ENCODE measurements at places on chromosomes 16 and 17.
A peak's percentile ranks its signal among the peaks of the same experiment; 100 is the strongest.

GRCh38 chr17:27486741-27487140 is 30.5 kb downstream of the KSR1 start:
- DNase-seq = no peak

DNA sequence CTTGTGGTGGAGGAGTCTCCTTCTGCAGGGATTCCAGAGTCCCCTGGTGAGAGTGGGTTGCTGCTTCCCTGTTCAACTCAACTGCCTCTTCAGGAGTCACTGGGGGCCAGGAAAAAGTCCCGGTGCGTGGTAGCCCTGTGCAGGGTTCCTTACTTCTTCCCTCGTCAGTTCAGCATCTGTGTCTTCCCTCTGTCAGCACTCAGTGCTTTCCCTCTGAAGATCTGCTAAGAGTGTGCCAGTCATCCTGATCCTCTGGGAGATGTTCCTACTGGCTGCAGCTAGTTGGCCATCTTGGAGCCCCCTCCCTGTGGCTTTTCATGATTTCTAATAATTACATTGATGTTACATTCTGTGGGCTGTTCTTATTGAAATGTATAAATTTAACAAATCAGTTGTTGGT is 36.5 kb downstream of the NF1 start:
- no peak for DNase-seq

DNA sequence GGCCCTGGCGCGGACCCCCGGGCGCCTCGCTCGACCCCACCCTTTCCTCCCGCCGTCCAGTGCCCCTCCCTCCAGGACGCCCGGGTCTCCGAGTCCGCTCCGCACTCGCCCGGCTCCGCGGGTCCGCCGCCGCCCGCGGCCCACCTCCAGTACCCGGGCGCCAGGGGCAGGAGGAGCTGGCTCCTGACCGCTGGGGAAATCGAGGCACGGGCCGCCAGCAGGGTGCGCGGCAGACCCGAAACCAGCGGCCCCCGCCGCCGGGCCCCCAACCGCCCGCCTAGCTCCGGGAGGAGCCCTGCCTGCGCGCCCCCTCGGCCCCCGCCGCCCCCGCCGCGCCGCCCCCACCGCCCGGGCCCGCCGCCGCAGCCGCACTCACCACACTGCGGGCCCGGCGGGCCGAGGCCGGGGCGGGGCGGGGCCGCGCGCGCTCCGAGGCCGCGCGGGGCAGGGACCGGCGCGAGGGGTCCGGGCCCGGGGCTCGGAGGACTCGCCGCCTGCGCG is 333 bp downstream of the MAFG start:
- no peak for DNase-seq

DNA sequence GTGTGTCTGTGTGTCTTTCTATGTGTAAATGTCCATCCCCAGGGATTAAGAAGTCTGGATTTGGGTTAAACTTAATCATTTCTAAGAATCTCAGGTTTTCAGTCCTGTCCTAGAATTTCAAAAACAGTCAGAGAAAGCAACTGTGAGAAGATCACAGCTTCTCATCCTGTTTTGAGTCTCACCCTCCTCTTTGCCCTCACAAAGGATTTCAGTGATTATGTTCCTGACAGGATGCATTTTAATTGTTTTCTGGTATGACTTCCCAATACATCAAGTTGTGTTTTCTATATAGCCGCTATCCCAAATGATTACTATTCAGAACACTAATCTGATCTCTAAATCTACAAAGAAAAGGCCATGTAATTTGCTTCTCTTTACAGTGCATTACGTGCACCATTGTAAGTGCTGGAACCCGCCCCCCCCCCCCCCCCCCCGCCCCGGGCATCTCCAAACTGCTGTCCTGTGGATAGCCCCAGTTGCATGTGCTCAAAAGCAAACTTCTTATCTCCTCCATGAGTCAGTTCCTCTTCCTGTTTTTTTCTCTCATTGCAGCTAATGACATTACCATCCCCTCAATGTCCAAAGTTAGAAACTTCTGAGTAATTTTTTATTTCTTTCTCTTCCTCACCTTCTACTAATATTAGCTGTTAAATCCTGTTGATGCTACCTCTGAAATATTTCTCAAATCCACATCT is 73.9 kb downstream of the CDH13 start:
- DNase-seq = no peak

GRCh38 chr17:17609121-17609520 is 17.6 kb upstream of the PEMT start:
- no peak for DNase-seq

GRCh38 chr16:50282010-50282538 is 15.7 kb downstream of the ADCY7 start:
- no peak for DNase-seq

DNA sequence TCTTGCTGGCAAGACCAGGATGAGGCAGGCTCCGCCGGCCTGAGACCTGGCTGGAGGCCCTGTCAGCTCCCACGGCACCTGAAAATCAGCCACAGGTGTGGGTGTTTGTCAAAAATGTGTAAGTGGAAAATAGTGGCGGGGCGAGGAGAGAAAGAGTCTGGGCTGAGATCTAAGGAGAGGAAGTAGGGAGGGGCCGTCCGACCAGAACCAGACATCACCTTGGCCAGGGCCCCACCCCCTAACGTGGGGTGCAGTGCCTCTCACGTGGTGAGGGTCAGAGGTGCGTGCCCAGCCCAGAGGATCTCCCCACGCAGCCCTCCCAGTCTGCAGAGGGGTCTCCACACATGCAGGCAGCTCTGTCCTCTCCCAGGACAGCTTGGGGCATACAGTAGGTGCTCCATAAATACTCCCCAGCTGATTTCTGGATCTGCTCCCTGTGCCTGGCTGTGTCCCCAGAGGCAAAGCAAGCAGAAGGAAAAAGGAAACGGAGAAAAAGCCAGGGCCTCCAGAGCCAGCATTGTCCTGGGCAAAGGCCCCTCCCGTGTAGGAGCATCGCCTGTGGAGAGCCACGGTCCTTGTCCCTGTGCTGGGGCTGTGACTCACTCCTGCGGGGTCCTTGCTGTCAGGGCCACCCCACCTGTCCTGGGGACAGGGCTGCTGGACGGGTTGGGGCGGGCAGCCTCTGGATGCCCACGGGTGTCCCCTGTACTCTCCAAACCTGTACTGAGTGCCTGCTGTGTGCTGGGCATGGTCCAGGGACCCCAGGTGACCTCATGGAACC is 16.7 kb downstream of the ZFPM1 start:
- no peak for DNase-seq

DNA sequence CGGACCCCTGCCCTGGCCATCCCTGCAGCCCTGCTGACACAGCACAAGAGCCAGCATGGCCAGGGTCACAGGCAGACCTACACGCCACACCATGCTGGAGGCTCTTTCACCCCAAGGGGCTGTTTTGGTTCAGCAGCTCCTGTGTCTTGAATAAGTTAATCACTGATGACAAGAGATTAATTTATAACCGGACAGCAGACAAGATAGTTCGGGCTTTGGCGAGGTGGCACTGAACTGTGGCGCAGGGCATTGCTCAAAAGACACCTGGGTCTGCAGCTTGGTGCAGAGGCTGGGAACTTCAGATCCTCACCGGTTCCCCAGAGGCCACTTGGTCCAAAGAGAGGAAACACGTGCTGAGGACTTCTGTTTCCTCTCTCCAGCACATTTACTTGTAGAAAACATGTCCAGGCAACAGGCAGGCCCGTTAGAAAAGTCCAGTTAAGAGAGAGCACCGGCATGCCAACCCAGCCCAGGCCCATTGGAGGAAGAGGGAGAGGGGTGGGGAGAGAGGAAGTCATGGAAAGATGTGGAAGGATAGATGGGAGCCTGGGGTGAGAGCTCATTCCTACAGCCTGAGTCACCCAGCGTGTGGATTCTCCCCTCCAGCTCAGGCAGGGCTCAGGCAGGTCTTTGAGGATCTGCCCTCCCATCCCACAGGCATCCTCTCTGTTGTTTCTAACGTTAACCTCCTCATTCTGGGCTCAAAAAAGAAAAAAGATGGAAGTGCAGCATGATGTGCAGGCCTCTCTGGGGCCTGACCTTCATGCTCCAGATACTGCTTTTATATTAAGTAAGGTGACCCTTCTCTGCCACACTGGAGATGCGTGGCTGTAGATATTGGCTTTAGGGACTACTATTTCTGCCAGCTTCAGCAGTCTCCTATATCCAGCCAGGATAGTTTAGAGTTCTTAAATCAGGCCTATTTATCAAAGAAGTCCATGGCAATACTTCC is 80.0 kb upstream of the HNF1B start:
- no peak for DNase-seq

DNA sequence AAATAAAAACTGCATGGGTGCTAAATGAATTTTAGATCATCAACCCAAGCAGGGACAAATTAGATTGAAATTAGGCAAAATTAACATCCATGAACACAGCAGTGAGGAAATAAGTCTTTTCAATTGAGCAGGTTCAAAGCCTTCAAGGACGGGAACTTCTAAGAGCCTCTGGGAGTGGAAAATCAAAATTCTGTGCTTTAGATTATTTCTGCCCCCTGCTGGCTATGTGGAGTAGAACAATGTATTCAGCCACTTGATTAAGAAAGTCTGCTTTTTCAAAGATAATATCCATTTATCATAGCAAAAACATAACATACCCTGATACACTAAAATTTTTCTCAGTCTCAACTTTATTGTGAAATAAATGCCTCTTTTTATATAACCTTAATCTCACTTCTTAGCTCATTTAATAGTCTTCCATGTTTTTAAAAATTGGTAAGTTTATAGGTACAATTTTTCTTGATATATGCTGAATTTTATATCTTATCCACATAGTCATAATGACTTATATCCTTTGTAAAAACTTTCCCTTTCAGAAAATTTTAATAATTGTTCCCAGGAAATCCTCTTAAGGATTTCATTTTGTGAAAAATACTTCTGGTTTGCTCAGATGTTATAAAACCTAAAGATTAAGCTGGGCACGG is 28.1 kb upstream of the NOL11 start:
- DNase-seq = peak; percentile 59

DNA sequence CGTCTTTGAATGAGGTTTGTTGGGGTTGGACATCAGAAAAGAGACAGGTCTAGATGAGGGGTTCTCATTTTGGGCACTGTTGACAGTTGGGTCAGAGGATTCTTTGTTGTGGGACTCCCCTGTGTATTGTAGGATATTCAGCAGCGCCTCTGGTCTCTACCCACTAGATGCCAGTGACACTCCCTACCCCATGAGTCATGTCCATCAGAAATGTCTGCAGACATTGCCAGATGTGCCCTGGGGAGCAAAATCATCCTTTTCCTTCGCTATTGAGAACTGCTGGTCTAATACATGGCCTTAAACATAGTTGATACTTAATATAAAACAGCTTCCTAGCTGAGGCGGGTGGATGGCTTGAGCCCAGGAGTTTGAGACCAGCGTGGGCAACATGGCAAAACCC is 3.1 kb downstream of the ABAT start:
- DNase-seq = no peak

- DNase-seq = no peak
These were observed 9.4 kb downstream of the TOX3 start for GRCh38 chr16:52537516-52537915.

DNA sequence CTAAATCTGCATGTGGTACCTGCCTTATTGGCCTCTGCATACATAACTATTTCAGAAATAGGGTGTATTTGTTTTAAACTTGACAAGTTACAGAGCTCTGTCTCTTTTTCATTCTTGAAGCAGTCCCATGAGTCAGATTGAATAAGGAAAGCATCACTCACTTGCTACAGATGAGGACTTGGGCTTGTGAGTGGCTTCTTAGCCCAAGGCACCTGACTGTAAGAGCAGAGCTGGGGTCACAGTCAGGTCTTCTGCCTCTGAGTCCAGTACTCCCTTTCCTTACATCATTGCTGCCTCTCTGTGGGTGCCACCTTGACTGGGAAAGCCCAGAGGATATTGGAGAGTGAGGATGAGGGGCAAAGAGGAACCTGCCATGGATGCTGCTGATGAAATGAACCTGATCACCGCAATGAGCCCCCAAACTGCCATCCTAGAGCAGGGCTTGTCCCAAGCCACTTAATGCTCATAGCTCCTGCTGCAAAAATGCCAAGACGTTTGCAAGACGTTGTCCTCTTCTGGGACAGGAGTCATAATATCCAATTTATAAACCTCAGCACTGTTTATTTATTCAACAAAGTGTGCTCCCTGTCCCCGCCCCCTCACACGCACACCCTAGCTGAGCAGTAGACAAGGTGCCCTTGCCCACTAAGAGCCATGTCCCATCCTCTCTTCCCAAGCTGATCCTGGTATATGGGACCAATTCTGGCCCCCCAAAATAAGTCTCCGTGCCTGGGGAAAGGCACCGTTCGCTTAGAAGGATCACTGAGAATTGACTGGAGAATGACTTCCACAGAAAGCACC is 74.1 kb downstream of the CCDC182 start:
- no peak for DNase-seq

GRCh38 chr16:85616607-85617321 is 3.6 kb downstream of the GSE1 start:
- no peak for DNase-seq

DNA sequence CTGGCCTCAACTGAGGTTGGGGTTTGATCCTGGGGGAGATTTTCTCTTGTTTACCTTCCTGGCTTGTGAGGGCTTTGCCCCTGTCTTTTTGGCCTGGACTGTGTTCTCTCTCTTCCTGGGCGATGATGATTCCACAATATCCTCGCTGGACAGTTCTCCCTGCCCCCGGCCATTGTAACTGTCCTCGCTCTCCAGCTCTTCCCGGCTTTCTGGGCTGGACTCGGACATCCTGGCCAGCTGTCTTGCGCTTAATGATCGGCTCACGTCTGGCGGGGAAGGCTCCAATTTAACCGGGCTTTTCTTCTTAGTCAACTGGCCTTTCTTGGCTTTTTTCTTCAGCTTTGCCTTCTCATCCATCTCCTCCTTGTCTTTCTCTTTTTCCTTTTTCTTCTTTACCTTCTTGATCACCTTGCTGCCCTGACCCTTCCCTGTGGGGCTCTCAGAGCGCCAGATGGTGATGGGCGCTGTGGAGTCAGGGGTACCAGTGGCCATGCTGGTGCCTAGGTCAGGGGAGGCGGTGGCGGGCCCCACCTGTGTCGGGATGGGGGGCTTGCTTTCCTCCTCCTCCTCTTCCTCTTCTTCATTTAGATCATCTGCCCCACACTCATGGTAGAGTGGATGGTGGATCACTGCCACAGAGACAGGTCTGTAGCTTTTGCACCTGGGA is 8.0 kb downstream of the PROCA1 start:
- DNase-seq = no peak

DNA sequence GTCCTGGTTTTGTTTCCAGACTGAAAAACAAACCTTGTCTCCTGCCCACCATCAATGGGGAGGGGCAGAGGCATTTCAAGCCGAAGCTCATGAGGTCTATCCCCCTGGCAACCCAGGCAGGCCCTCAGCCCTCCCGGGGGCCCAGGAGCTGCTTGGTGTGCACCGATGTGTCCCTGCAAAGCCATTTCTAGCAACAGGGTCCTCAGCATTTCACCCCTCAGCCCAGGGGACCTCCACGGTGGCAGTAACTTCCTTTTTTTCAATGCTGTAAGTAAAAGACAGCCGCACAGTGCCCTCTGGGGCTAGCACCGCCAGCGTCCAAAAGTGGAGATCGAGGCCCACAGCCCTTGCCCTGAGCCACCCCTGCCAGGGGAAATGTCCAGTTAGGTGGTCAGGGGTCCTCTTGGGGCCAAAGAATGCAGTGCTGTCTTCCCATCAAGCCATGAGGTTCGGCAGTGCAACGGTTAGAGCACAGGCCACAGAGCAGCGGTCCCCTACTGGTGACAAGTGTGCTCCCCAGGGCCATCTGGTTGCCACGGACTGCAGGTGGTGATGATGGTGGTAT is 79.9 kb downstream of the LITAF start:
- no peak for DNase-seq

- no peak for DNase-seq
These were observed 13.2 kb upstream of the MAP2K6 start for GRCh38 chr17:69401251-69401650.

All from urinary bladder (tissue), 4 donors.